ENCODE measurements at places on chromosomes 16 and 17.

- no peak for DNase-seq
These were observed 293.8 kb upstream of the AXIN2 start for GRCh38 chr17:65855245-65855644.

DNA sequence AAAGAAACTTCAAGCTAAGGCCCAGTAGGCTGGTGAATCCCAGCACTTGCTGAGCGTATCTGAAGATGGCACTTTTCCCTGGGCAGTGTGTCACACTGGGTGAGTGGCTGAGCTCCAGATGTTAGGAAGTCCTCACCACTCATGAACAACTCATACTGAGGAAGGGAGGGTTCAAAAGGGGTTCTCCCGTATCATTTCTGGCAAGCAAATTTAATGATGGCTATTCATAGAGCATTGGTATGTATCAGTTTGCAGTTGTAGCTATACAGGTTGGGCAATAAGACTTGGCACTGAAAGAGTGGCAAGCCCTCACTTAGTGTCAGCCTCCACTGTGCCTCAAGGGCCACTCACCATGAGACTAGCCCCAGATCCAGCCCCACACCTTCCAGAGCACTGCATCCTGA lies 10.7 kb downstream of the GFOD2 start:
- DNase-seq, result no peak

DNA sequence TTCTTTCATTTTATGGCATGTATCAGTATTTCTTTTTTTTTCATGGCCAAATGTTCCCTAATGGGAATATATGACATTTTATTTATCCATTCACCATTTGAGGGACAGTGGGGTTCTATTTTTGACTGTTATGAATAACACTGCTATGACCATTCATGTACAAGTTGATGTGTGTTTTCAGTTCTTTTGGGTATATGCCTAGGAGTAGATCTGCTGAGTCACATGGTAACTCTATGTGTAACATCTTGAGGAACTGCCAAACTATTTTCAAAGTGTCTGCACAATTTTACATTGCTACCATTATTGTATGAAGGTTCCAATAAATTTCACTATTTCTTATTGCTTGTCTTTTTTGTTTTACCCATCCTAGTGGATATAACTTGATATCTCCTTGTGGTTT lies 223.0 kb downstream of the TANC2 start:
- no peak for DNase-seq

- DNase-seq, result peak; percentile 86
These were observed 76.4 kb downstream of the MRC2 start for GRCh38 chr17:62703776-62704380.

- no peak for DNase-seq
These were observed 13.3 kb downstream of the CENPV start for GRCh38 chr17:16339959-16340358.

- DNase-seq, result no peak
These were observed at the start of gene WNT9B for GRCh38 chr17:46851029-46851741. TSS of gene WNT9B (plus strand) at chr17:46851583. CDS start at chr17:46851639, 56 bp downstream.

- no peak for DNase-seq
These were observed 91.2 kb downstream of the GNAO1 start for GRCh38 chr16:56282451-56282850.

DNA sequence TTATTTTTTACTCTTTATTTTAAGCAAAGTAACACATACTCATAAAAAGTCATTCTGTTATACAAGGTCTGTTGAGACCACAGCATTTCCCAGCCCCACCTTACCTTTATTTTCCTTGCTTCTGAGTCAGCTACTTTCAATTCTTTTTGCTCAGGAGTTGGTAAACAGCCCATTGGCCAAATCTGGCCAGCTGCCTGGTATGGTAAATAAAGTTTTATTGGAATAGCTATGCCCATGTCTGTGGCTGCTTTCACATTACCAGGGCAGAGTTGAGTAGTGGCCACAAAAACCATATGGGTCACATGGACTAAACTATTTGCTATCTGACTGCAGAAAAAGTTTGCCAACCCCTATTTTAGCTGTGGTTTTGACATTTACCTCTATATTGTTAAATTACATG lies 3.4 kb upstream of the NSRP1 start:
- DNase-seq, result no peak

GRCh38 chr17:55089256-55089655 lies 120.7 kb downstream of the STXBP4 start:
- no peak for DNase-seq

DNA sequence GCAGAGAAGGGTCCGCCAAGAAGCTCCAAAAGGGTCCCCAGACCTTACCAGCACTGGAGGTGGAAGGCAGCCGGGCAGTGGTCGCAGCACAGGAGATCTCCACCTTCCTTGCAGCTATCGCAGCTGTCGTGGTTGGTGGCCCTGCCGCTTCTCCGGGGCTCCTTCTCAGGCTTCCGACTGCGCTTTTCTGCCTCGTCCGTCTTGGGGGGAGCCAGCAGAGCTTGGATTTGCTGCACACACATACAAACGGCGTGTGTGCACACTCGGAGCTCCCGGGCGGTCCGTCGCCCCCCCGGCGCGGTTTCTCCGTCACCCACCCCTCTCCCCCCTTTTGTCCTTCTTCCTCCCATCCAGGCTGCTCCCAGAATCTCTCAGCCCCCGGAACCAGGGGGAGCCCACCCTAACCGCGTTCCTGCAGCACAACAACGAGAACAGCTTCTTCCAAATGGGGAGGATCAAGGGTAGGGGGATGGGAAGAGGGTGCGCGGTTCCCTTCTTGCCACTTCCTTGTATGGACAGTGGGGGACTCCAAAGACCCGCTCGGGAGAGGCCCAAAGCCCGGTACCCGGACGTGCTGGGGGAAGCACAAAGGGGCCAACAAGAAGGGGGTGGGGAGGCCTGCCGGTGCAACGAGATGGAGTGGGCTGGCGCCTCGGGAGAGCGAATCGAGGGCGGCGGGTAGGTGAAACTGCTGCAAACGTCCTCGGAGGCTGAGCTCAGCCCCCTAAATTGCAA lies 1.1 kb downstream of the PHF12 start:
- peak; percentile 52 for DNase-seq

- no peak for DNase-seq
These were observed 11.3 kb downstream of the LMF1 start for GRCh38 chr16:959232-960040.

GRCh38 chr17:82677353-82677925 lies 21.1 kb downstream of the RAB40B start:
- DNase-seq, result no peak

- DNase-seq, result no peak
These were observed 80.8 kb downstream of the CLEC16A start for GRCh38 chr16:11025120-11025531.

DNA sequence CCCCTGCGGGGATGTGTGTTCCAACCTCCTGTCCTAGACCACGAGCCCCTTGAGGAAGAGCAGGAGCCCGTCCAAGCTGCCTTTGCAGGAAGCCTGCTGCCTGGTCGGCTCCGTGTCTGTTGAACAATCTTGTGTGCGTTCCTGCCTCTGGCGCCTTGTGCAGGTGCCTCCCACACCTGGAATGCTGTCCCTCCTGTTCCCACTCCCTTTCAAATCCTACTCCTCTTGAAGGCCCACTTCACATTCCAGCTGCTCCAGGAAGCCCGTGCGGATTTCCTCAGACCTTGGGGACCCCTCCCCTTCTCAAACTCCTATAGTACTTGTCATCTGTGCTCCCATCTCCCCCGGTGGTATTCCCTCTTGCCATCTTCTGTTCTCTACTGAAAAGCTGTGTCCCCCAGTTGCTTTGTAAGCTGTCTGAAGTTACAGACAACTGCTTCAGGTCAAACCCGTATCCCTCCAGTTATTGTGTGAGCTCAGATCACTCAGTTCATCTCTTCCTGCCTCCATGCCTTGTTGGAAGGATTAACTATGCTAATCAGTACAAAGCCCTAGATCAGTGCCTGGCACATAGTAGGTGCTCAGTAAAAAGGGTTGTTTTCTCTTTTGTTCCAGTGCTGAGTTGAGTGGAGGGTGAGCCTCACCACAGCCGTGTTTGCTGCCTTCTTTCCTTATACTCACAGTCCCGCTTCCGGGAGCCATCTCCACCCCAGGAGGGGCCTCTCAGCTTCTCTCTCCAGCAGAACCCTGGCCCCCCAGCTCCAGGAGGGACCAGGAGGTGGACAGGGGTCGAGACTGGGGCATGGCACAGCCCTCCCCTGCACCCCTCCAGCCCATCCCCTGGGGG lies 241.8 kb upstream of the CIBAR2 start:
- DNase-seq, result no peak

GRCh38 chr16:47887496-47887895 lies 268.3 kb downstream of the ABCC12 start:
- DNase-seq, result no peak

DNA sequence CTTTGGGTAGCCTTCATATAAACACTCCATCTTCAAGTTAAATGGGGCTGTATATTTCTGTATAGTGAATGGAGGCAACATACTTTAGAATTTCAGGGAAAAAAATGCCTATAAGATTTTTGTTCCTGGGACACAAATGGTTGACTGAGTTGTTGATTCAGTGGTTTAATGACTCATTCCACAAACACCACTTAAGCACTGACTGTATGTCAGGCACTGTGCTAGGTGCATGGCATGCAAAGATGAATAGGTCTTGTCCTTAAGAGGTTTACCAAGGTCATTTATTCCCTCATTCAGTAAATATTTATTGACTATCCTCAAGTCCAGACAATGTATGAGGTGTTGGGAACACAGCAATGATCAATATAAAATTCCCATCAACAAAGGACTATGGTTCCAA lies 417.1 kb downstream of the CA10 start:
- no peak for DNase-seq

DNA sequence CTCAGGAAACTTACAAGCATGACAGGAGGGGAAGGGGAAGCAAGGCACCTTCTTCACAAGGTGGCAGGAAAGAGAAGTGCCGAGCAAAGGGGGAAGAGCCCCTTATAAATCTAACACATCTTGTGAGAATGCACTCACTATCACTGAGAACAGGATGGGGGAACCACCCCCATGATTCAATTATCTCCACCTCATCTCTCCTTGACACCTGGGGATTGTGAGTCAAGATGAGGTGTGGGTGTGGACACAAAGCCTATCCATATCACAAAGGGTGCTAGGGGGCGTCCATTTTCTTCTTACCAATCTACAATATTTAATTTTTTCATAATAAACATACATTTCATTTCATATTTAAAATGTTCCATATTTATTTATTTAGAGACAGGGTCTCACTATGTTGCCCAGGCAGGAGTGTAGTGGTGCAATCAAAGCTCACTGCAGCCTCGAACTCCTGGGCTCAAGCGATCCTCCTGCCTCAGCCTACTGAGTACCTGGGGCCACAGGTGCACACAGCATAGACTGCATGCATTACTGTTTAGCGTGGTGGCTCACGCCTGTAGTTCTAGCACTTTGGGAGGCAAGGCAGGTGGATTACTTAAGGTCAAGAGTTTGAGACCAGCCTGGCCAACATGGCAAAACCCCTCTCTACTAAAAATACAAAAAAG lies 26.5 kb upstream of the FAAP100 start:
- DNase-seq, result no peak

DNA sequence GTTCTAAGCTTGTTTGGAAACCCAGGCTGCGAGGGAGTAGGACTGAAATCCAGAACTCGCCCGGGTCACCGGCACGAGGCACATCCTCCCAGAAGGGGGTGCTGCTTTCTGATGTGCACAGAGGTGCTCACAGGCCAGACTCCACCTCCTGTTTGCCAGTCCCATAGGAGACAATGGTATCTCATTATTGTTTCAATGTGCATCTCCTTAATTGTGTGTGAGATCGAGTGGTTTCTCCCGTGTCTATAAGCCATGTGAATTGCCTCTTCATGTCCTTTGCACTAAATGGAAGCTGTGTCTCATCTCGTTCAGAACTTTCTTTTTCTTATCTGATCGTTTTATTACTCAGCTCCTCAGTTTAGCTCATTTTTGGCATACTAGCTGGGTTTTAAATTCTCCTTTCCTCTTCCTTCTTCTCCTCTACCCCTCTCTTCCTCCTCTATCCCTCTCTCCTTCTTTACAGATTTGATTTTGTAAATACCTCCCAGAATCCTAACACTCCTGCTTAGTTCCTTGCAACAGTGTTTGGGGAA lies 32.1 kb upstream of the PRKCB start:
- peak; percentile 38 for DNase-seq

- DNase-seq, result no peak
These were observed 195.5 kb downstream of the FTO start for GRCh38 chr16:53899431-53899830.

GRCh38 chr17:50939795-50940684 lies 73.9 kb upstream of the TOB1 start:
- DNase-seq, result no peak

- DNase-seq, result no peak
These were observed 91.8 kb downstream of the TMEM132E start for GRCh38 chr17:34671191-34671590.

DNA sequence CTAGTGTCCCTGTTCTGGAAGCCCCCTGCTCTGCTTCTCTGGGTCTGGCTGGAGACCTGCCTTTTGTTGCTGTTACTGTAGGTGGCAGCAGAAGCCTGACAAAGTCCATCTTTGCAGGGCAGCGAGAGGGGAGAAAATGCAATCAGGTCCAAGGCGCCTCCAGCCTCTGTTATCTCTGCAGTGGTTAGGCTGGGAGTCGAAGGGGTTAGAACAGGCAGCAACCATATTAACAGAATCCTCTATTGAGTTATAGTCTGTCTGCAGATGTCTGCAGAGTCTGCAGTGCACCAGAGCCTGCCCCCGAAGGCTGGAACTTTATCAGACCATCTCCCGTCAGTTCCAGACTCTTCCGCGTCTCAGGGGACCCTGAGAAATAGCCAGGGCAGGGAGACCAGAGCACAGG lies 404.9 kb upstream of the EEF2KMT start:
- DNase-seq, result peak; percentile 14

DNA sequence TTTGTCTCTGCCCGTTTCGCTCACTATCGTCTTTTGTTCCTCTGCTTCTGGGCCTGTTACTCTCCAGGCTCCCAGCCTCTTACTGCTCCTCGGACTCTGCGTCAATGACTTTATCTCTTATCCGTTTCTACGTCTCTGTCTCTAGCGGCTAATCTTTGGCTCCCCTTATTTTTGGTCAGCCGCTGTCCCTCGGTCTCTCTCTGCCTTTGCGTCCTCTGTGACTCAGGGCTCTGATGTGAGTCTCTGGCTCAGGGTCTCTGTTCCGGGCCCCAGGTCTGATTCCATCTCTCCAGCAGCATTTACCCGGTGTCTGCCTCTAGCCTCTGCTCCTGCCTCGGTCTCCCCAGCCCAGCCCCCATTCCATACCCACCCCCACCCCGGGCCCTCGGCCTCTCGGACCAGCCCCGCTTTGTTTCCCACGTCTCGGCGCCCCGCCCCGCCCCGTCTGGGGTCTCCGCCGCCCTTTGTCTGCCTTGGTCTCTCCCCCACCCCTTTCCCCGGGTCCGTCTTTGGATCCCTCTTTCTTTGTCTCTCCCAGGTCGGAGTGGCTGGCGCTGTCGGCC lies 547 bp upstream of the ZNF48 start:
- no peak for DNase-seq

- DNase-seq, result no peak
These were observed 1.8 kb downstream of the CX3CL1 start for GRCh38 chr16:57374067-57374534.

Measured in C1 segment of cervical spinal cord (tissue), 14 donors.